ENCODE measurements at places on chromosomes 1 and 21. TPM values are rescaled to one million over a fixed set of nuclear protein-coding genes. Genes with fewer than 3 reads are reported as not detected.
A peak's percentile ranks its signal among the peaks of the same experiment; 100 is the strongest.

DNA sequence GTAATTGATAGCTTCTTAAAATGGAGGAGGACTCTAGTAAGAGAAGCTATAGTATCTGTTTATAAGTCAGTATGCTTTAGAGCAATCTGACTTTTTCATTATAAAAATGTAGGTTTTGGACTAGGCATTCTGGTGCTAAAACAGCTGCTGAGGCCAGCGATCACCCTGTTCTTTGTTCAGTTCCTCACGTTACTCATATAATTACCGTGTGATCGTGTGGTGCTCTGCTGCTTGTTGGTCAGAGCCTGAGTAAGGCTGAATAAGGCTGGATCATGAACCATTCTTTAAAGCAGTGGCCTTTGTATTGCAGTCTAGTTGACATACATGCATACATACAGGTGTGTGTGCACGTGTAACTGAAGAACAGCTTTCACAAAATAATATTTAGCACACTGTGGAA, 25.2 kb downstream of the CDC42 start:
- DNase-seq = no peak

- DNase-seq = no peak
Observed at GRCh38 chr1:227915564-227916553, 31.9 kb downstream of the WNT9A start.

Gene SYT6
- polyA plus RNA-seq = not detected

DNA sequence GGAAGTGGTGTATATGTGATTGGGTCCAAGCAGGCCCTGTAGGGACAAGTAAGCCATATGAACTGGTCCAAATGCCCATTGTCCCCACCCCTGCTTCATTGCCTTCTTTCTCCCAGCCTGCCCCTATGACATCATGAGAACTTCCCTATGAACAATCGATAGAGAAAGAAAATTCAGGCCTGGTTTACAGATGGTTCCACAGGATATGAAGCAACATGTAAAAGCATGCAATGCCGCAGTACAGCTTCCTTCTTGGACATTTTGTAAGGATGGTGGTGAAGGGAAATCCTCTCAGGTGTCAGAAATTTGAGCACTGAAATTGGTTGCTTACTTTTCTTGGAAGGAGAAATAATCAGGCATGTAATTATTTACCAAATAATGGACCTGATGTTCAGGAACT, 581.7 kb downstream of the MRPL39 start:
- DNase-seq = no peak

DNA sequence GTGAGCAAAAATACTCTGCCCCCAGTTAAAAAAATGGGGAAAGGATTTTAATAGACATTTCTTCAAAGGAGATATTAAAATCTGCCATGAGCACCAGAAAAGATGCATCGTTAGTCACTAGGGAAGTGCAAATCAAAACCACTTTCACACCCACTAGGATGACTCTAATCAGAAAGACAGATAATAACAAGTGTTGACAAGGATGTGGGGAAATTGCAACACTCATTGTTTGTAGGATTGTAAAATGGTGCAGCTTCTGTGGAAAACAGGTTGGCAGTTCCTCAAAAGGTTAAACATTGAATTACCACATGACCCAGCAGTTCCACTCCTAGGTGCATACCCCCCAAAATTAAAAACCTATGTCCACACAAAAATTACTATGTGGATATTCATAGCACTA, 112.3 kb downstream of the KCNJ6 start:
- DNase-seq = no peak

- no peak for DNase-seq
Observed at GRCh38 chr1:9659328-9659727, 7.8 kb downstream of the PIK3CD start.

GRCh38 chr1:81030441-81030840, 770.3 kb upstream of the ADGRL2 start:
- DNase-seq = no peak

- no peak for DNase-seq
Observed at GRCh38 chr1:10519016-10519417, 44.3 kb downstream of the PEX14 start.

DNA sequence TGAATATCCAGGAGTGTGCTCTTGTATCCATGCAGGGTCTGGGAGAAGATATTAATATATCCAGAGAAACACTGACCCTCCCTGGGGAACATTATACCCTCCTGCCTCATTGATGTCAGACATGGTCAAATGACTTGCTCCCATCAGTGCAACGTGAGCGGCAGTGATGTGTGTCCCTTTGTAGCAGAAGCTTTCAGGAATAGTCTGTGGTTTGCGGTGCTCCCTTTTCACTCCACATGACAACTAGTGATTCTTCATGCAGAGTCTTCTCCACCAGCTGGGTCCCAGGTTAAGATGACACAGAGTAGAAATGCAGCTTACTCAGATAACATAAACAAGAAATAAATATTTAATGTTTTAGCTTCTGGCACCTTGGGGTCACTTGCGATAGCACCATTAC, 31.9 kb upstream of the LYPD8 start:
- DNase-seq = no peak

DNA sequence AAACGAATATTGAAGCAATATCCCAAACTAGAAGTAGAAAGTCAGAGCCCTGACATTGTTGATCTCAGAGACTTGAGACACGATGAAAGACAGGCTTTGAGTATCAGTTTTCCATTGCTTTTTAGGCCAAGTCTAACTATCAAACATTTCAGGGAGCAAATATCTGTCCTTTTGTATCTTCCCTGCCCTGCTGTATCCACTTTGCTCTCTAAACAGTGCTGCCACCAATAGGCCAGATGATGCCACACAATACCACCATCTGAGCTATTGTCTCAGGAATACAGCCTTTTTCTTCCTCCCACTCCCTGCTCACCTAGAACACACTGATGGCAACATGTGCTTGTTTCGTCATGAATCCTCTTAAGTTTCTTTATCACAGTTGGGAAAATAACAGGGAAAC, 62.6 kb upstream of the SPAG17 start:
- no peak for DNase-seq

DNA sequence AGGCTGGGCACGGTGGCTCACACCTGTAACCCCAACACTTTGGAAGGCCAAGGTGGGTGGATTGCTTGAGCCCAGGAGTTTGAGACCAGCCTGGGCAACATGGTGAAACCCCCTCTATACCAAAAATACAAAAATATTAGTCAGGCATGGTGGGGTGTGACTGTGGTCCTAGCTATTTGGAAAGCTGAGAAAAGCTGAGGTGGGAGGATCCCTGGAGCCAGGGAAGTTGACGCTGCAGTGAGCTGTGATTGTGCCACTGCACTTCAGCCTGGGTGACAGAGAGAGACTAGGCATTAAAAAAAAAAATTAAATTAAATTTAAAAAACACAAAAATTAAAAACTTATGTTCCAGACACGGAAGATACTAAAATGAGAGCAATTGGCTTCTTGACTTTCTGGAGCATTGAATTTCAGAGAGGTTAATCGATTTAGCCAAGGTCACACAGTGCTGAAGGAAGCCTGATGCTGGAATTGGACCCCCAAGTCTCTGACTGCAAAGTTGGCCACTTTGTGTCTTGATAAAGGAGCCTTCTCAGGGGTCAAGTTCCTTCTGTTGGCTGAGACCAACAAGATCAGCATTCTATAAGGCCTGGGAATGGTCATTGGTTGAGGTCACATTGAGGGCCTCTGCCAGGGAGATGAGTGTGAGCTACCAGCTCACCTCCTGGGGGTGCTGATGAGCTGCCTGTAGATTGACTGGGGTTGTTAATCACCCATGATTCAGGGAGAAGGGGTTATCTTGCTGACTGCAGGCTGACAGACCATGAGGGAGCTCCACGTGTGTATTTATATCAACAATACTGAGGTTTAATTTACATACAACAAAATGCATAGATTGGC, 54.3 kb downstream of the RPS6KA1 start:
- peak; percentile 25 for DNase-seq

Gene AGT
- polyA plus RNA-seq = 23.2 TPM

- DNase-seq = no peak
Observed at GRCh38 chr1:75342786-75343185, 208.6 kb downstream of the LHX8 start.

DNA sequence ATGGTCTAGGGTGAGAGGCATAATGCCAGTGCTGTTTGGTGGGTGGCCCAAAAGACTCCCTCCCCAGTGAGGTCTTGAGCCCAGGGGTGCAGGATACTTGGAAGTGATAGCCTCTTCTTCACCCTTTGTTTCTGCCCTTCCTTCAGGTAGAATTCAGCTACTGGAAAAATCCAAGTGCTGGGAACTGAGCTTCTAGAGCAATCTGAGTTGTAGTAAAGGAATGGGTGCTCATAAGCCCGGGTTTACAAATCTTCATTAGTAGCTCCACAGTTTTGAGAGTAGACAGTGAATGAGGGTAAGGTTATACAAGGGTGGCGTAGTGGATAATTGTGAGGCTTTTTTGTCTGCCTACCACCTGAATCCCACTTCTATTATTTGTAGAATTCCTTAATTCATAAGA, 29.2 kb upstream of the CD84 start:
- DNase-seq = no peak

Gene OLFM3
- not detected for polyA plus RNA-seq

Gene TTC13
- polyA plus RNA-seq = 10.0 TPM

Gene RGS4
- 42.1 TPM for polyA plus RNA-seq

DNA sequence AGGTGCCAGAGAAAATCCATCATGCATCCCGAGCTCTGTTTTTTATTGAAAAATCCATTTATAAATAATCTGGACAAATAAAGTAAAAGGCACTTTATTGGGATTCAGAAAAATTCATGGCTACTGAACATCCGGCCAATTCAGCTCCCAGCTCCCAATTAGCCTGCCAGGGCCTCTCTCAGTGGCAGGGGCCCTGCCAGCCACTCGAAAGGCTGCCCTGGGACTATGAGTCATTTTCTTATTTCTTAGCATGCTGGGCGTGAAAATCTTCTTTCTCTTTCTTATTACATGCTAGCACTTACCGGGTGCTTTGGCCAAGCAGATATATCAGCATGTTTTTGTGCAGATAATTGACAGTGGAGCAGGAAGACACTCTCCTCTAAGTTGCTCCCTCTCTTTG, 283.3 kb downstream of the CAMTA1 start:
- DNase-seq = no peak

Gene CENPF
- polyA plus RNA-seq = 0.05 TPM

GRCh38 chr1:210633636-210634035, 304.9 kb downstream of the HHAT start:
- no peak for DNase-seq

DNA sequence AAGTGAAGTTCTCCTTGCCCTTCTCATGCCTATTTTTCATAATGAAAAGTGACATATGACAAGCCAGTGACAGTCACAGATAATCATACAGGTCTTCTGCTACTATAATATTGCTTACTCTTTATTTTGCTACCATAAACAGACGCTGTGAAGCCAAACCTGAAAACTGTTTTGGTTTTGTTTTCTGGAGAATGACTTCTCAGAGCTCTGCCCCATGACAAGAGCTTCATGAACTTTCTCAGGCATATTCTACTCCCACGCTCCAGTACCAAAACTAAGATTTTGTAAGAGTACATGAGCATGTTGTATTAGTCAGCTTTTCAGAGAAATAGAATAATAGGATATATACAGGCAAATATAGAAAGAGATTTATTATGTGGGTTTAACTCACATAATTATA, 64.3 kb upstream of the VTCN1 start:
- no peak for DNase-seq

Gene SERINC2
- 20.7 TPM for polyA plus RNA-seq

DNA sequence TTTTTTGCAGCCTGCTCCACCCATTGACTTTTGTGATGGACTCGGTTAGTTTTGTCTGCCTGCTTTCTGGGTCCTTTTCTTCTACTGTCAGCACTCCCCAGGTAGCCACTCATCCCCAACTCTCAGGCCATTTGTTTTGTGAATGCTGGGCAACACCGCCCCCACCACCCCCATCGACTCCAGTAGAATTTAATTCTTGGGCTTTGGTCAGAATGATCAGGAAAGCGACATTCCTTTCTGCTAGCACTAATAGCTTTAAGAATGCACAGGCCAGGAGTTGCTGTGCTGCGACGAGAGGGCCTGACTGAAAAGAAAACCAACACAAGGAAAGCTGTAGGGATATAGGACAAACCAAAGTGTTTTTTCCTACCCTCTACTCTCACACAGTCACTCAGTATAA, 144.4 kb downstream of the CDC7 start:
- DNase-seq = no peak

Gene TAL1
- polyA plus RNA-seq = 0.63 TPM

DNA sequence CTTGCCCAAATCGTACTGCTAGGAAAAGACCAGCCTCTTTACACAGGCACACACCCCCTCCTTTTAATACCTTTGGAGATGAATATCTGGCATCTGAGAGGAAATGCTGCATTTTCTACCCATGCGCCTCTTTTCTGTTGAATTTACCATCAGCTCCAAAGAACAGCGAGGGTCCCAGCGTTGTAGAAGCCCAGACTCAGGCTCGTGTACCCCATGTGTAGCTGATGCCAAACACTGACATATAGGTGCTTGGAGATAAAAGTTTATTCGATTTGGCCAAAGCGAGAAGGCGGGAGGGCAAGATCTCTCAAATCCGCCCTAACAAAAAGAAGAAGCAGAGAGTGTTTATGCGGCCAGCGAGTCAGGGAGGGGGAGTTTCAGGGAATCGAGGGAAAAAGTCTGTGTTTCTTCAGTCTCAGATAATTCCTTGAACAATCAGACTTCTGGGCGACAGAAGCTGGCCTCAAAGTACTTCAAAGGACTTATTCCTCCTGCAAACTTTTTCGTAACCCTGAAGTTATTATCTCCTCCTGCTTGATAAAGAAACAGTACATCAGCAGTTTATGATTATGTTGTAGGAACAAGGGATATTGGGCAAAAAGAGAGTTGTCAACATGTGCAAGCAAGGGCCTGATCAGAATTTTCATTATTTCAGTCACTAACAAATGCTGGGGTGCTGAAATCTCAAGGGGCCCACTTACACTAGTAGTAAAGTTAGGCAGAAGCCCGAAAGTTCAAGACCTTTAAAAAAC, 642 bp upstream of the CREG1 start:
- no peak for DNase-seq

Gene MYOC
- 6.5 TPM for polyA plus RNA-seq

- no peak for DNase-seq
Observed at GRCh38 chr1:211580303-211580687, 1.3 kb upstream of the SLC30A1 start.

- no peak for DNase-seq
Observed at GRCh38 chr1:78658901-78659300, 9.3 kb downstream of the IFI44 start.

Gene CYP4Z1
- polyA plus RNA-seq = not detected

Gene LCE2C
- not detected for polyA plus RNA-seq

DNA sequence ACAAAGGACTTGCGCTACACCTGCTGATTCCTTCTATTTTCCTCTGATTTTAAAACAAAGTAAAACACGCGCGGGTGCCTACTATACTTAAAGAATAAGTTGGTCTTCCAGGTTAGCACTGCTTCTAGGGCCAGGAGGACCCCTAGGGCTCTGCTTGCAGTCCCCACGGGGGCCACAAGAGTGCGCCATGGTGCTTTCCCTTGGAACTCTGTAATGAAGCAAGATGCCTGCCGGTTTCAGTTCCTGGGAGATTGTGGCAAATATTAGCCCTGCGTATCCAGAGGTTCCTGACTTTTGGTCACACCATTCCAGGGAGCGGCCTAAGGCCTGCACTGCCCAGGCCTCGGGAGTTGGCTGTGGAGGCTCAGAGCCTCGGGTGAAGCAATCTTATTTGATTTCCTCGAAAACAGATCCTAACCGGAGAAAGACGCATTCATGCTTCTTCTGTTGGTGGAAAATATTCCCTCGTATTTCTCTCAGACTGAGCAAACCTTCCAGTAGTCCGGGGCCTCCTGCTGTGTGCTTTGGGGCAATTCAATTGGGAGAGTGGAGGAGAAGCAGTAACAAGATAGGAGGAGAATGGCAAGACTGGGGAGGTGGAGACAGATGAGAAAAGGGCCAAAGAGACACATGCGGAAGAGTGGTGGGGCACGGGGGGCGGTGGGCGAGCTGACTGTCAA, 25.3 kb downstream of the ADAM30 start:
- peak; percentile 95 for DNase-seq

Gene TRNP1
- 15.2 TPM for polyA plus RNA-seq
